ENCODE measurements at places on chromosomes 3 and 15. TPM values are rescaled to one million over a fixed set of nuclear protein-coding genes. Genes with fewer than 3 reads are reported as not detected.

ALDH1L1 gene
- not detected for total RNA-seq

DNA sequence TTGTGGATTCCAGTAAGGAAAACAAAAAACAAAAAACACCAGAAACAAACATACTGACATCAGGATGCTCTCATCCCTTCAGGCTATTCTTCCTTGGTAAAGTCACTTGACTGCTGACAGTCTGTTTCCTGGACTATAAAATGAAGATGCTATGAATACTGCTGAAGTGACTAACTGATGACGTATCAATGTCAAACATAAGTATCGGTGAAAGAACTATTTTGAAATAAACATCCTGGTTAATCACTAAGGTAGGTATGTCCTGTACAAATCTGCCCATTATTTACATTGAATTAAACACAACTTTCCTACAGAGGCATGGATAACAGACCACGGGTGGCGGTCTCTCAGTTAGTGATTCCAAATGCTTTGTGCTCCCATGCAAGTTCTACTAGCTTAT is 45.9 kb downstream of the CHAC1 start:
- DNase-seq, result peak; percentile 55

DNA sequence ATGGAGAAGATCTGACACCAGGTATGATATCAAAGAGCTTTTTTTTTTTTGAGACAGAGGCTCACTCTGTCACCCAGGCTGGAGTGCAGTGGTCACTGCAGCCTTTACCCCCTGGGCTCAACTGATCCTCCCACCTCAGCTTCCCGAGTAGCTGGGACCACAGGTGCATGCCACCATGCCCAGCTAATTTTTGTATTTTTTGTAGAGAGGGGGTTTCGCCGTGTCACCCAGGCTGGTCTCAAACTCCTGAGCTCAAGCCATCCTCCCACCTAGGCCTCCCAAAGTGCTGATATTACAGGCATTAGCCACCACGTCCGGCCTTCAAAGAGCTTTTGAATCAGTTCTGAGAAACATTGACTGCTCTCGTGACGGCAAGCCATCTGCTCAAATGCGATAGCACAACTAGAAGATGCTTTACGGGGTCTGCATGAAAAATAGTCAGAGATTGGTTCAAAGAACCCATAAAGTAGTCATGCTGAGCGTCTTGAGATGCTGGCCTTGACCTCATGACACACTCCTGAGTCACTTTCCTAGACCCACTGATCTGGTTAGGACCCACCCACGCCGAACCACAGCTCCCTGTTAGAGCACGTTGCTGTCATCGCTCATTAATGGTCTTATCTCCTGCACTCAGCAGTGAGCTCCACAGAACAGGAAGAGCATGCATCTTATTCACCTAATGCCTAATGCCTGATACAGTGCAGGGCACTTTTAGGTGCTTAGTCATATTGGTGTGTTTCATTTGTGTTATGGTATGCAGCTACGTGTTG is 57.0 kb upstream of the NR2F2 start:
- DNase-seq, result peak; percentile 99

KIF7 gene
- 2.9 TPM for total RNA-seq

DNA sequence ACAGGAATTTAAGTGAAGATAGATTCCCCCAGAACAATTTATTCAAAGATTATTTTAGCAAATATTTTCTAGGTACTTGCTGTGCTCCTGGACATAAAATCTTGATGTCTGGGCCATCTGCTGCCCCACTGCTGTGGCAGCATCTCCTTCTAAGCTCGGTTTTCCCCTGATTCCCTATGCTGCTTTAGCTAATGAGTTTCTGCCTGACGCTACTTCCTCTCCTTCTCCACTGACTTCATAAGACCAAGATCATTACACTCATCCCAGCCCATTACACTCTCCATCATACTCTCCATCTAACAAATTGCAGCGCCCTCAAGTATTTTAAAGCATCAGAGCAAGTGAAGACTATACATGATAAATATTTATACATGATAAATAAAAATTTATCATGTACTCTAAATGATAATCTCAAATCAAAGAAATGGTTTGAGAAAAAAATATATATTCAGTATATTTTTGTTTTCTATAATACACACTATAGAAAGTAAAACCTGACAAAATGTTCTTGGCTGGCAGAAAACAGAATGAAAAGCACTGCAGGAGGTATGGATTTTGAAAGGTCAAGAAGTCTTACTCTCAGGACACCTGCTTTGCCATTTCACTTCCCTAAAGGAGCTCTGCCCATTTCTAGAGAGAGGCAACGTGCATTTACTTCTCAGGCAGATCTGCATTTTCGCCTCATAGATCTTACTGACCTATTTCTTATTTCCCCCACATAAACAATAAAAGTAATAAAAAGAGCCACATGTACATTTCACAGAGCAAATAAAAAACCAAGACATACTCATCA is 232.0 kb downstream of the KCNMB2 start:
- DNase-seq, result no peak

GRCh38 chr3:89179355-89180001 is 72.1 kb downstream of the EPHA3 start:
- peak; percentile 16 for DNase-seq

GRCh38 chr3:155238845-155239244 is 54.6 kb downstream of the STRIT1 start:
- no peak for DNase-seq

- no peak for DNase-seq
These were observed 11.9 kb upstream of the PARL start for GRCh38 chr3:183896610-183897009.

DNA sequence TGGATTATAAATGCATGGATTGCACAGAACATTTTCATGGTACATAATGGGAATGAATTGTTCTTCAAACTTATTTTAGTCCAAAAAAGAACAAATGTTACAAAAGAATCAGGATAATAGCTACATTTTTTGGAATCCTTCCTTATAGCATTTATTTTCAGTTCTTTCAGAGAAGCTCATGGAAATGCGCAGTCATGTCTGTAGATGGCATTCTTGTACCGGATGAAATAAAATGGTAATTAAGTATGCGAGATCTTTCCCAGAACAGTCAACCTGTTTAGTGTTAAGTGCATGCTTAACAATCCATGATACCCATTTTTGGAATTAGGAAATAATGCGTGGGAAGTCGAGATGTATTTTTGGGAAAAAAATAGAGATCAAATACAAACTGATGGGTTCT is 38.2 kb upstream of the GOLGA8B start:
- DNase-seq, result peak; percentile 53

DNA sequence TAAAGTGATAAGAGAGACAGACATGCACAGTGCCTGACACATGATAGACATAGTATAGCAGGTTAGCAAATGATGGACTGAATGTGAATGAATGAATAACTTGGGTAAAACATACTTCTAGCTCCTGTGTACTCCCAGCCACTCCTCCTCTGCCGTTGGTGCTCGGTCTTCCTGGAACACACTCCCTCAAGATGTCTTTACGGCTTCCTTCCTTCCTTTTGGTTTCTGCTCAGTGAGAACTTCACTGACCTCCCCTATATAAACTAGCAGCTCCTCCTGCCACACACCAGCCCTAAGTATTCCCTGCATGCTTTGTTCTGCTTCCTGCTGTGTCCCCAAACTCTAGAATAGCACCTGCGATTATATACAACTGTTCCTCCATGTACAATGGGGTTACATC is 50.2 kb downstream of the RAD54L2 start:
- DNase-seq, result no peak

ZIC1 gene
- 12.2 TPM for total RNA-seq

CHRNA3 gene
- not detected for total RNA-seq

DNA sequence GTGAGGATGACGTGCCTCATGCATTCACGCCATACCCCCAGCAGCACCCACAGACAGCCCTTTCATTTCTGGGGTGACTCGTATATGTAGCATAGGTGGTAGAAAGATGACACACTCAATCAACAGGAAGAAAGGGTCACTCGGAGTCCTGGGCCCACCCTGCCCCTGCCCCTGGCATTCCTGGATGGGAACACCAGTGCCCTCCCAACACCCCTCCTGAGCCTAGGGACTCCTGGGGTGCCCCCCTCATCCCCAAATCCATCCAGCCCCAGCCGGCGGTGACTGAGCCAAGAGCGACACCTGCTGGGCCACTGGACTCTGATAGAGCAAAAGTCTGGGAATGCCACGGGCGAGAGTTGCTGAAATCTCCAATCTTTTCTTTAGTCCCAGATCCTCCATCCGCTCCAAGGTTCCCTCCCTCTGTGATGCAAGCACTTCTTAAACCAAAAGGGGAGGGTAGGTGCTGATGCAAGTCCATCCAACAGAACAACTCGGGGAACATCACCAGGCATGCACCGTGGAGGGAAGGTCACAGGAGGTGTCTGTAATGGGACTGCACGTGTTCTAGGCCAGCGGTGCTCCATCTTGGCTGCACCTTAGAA is 31.1 kb downstream of the ACAN start:
- DNase-seq, result peak; percentile 45

FBXL22 gene
- total RNA-seq, result 0.60 TPM

DNA sequence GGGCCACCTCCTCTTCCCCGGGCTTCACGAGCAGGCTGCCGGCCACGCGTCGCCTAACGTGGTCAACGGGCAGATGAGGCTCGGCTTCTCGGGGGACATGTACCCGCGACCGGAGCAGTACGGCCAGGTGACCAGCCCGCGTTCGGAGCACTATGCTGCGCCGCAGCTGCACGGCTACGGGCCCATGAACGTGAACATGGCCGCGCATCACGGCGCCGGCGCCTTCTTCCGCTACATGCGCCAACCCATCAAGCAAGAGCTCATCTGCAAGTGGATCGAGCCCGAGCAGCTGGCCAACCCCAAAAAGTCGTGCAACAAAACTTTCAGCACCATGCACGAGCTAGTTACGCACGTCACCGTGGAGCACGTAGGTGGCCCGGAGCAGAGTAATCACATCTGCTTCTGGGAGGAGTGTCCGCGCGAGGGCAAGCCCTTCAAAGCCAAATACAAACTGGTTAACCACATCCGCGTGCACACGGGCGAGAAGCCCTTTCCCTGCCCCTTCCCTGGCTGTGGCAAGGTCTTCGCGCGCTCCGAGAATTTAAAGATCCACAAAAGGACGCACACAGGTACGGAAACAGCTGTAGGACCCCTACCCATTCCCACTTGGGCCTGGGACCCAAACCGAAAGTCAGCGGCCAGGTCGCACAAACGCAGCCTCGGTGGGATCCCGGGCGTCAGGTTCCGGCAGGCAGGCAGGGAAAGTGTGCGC is 1.5 kb downstream of the ZIC1 start:
- DNase-seq, result no peak

GRCh38 chr3:190680691-190681090 is 166.8 kb downstream of the IL1RAP start:
- no peak for DNase-seq

CCR4 gene
- not detected for total RNA-seq

- peak; percentile 21 for DNase-seq
These were observed 57.5 kb upstream of the PRR23E start for GRCh38 chr3:127135241-127136023.

GP9 gene
- not detected for total RNA-seq

DNA sequence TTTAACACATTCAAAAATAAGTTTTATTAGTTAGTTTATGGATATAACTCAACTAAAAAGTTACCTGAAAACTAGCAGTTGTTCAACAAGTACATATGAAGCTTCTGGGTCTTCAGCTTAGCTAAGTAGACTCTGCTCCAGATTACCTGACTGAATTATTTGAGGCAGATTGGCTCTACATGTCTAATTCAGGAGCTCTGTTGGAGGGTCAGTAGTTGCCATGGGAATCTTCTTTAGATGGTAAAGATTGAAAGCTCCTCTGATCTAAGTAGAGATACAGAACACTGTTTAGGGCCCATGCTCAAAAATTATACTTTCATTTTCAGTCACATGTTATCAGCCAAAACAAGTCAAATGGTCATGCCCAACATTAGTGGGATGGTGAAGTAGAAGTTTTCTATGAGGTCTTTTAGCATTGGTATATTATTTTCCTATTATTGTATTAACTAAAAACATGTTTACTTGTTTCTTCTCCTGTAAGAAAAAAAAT is 1476.9 kb downstream of the OTOL1 start:
- DNase-seq, result no peak

AQR gene
- total RNA-seq, result 45.1 TPM

DNA sequence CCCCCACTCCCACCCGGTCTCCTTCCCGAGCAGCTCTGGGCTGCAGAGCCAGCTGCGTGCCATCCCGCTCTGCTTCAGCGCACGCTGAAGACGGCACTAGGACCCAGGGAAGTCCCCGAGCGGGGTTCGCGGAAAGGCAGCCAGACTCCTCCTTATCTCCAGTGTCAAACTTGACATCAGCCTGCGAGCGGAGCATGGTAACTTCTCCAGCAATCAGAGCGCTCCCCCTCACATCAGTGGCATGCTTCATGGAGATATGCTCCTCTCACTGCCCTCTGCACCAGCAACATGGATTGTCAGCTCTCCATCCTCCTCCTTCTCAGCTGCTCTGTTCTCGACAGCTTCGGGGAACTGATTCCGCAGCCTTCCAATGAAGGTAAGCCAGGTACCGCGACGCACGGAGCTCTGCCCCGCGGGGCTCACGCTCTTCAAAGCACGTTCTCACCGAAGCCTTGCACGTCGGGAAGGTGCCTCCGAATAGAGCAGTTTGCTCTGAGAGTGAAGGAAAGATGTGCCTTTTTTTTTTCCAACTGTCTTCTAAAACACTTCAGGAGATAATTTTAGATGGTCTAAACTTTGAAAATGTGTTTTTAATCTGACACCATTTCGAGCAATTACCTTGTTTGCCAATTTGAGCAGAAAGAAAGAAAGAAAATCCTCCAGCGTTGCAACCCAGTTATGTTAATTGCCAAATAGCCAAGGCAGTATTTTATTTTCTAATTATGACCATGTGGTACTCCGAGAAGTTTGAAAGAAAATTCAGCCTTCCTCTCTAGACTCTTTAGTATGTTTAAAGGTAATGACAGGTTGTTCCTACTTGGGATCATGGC is at the start of gene EPHA3:
Gene EPHA3 (plus strand): TSS at position 161 of the 830 bp plus-strand sequence. CDS start 128 bp downstream, at position 289.
- peak; percentile 31 for DNase-seq

GRCh38 chr3:61903931-61904657 is 342.7 kb downstream of the PTPRG start:
- DNase-seq, result peak; percentile 73

DNA sequence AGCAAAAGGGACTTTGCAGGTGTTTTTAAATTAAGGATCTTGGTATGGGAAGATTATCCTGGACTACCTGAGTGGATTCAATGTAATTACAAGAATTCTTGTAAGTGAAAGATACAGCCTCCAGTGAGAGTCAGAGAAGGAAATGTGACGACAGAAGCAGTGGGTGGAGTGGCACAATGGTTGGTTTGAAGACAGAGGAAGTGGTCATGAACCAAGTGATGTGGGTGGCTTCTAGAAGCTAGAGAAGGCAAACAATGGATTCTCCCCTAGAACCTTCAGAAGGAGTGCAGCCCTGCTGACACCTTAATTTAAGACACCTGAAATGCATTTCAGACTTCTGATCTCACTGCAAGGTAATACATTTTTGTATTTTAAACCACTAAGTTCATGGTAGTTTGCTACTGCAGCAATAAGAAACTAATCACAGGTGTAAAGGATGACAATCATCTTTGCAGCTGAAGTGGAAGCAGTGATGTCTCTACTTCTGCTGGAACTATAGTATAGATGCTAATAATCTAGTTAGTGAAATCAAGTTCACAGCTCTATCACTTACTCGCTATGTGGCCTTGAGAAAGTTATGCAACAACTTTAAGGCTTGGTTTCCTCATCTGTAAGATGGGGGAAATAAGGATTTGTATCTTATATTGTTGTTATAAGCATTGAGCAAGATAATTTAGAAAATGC is 403.4 kb upstream of the SUCLG2 start:
- DNase-seq, result no peak

SERINC4 gene
- total RNA-seq, result not detected

COL6A5 gene
- not detected for total RNA-seq

PIGX gene
- 43.6 TPM for total RNA-seq

- DNase-seq, result no peak
These were observed 251.8 kb downstream of the ADAMTSL3 start for GRCh38 chr15:83905556-83906273.

GRCh38 chr3:161310649-161311423 is 60.5 kb downstream of the SPTSSB start:
- DNase-seq, result no peak

SLC51B gene
- not detected for total RNA-seq
